Vein endothelial cell (primary cell): ENCODE measurements at places on chromosomes 11 and 22. TPM values are rescaled to one million over a fixed set of nuclear protein-coding genes. Genes with fewer than 3 reads are reported as not detected.

SLN gene
- total RNA-seq = not detected in 2 replicates

OR52E5 gene
- total RNA-seq = not detected in 2 replicates

CARD18 gene
- not detected in 2 replicates for total RNA-seq

CARD16 gene
- 32.0 and 35.9 TPM in 2 replicates for total RNA-seq

TBX1 gene
- 11.2 and 27.4 TPM in 2 replicates for total RNA-seq

OR51T1 gene
- not detected in 2 replicates for total RNA-seq
